GM12891 (cell line): ENCODE measurements at places on chromosomes 16 and 17.

DNA sequence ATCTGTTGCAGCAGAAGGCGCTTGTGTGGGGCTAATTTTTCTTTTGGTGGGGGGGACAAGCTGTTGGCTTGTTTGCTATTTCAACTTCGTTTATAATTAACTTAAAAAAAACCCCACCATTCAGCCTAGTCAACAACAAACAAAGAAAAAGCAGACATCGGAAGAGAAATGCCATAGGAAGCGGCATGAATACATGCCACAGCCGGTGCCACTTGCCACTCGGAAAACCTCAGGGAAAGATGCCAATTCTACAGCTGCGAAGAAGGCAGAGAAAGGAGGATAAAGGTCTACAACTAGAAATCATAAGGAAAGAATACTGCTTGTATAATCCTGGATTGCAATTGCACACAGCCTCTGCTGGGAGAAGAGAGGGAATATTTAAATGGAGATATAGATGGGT, 254.4 kb upstream of the PMFBP1 start:
- no peak for DNase-seq

DNA sequence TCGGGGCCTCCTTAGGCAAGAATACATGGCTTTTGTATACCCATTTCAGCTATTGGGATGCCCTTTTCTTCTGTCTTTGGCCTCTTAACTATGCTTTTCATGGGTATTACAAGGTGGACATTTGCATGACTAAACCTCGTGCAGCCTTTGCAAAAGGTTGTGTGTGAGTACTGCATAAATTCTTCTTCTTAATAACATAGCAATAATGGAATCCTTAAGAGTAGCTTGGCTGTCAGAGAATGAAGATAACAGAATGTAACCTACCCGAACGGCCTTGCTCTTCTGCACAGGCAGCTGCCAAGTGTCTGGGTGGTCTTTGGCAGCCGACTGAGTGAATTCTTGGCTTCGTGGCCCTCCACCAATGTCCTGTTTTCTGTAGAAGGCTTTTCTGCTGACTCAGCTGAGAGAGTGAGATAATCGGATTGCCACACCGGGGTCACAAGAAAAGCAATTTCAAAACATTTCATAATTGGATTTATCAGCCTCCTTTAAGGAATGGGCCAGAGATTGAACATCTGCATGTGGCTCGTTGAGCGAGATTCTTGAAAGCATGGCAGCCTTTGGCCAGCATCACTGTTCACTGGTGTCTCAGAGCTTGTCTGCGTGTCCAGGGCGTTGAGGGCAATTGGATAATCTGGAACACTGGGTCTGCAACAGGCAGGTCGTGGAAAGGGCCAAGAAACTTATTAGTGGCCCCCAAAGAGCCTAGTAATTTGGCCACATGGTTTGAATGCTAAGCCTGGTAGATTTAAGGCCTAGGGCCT, 13.4 kb downstream of the IRF8 start:
- no peak for DNase-seq

GRCh38 chr17:545156-545555, 169.5 kb downstream of the VPS53 start:
- no peak for DNase-seq

- no peak for DNase-seq
These were observed 187.8 kb downstream of the RAB11FIP4 start for GRCh38 chr17:31579265-31579664.

- DNase-seq: no peak
These were observed 166.3 kb upstream of the FOXF1 start for GRCh38 chr16:86343796-86344585.

DNA sequence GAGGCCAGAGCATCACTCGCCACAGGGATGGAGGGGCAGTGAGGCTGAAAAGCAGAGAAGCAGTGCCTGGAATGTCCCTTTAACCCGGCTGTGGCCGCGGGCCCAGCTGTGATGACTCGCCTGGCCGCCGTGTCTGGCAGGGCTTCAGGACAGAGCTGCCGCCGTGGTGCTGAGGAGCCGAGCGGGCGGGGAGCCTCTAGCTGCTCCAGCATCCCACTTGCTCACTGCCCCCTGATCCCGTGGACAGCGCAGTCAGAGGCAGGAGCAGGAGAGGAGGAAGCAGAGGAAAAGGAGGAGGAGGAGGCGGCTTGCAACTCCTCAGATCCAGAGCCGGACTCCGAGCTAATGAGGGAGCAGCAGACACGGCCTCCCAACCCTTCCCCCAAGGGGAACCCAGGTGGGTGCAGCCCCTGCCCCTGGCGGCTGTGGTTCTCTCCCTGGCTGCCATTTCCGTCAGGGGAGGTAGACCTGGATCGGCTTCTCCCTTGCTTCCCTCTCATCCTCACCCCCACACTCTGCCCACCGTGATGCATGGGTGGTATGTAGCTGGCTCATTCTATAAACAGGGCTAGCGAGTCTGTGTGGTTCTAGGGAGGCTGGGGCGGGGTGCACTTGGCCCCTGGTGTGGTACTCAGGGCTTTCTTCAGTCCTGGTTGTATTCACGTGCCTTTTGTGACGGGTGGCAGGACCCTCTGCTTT, 165.7 kb downstream of the CMIP start:
- no peak for DNase-seq

DNA sequence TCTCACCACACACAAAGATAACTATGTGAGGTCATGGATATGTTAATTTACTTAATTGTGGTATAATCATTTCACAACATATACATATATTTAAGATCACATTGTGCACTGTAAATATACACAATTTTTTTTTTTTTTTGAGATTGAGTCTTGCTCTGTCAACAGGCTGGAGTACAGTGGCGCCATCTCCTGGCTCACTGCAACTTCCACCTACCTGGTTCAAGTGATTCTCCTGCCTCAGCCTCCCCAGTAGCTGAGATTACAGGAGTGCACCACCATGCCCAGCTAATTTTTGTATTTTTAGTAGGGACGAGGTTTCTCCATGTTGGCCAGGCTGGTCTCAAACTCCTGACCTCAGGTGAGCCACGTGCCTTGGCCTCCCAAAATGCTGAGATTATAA, 11.5 kb upstream of the PRSS54 start:
- DNase-seq: no peak

GRCh38 chr16:68013440-68013839, 2.3 kb downstream of the DPEP2NB start:
- DNase-seq: no peak

DNA sequence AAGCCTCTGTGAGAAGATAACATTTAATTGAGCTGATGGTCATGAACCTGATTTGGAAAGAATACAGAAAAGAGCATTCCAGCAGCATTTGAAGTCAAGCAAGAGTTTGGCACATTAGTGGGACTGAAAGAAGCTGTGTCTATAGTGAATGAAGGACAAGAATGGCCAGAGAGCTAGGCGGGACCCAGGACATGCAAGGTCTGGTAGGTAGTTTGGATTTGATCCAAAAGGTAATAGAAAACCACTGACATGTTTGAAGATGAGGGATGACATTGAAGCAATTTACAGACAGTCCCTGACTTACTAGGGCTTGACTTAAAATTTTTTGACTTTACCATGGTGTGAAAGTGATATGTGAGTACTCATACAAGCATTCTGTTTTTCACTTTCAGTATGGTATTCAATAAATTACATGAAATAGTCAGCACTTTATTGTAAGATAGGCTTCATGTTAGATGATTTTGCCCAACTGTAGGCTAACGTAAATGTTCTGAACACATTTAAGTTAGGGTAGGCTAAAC, 7.6 kb downstream of the CYB5B start:
- DNase-seq: no peak

DNA sequence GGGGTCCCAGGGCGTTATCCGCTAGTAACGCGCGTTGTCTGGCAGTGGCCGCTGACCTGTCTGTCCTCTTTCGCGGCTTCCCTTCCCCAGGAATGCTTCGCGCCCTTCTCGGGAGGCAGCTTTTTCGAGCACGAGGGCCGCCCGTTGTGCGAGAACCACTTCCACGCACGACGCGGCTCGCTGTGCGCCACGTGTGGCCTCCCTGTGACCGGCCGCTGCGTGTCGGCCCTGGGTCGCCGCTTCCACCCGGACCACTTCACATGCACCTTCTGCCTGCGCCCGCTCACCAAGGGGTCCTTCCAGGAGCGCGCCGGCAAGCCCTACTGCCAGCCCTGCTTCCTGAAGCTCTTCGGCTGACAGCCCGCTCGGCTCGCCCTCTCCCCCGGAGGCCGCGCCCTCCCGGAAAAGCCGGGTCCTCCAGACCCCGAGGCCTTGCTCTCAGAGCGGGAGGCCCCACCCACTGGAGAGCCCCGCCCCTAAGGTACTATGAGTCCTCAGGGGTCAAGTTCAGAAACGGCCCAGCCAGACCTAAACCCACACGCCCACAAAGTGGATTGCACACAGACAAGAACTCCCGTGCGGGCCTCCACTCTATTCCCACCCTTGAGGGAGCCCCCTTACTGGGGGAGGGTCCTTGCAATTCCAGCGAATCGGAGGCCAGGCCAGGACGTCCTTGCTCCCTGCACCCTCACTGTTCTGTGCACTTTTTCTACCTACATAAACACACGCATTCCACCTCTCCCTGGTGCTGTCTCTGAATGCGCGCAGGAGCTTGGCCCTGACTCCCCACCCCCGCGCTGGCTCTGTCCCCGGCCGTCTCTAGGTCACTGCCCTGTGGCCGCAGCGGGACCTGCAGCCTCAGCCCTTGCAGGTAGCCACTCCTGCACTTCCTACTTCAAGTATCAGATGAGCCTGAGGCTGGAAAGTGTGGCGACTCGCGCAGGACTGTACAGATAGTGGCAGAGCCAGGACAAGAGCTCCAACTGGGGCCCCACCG, 5.4 kb upstream of the SLC5A2 start:
- DNase-seq: peak; percentile 64

GRCh38 chr16:85565801-85566526, 47.2 kb upstream of the GSE1 start:
- DNase-seq: no peak

GRCh38 chr16:25481636-25482035, 210.1 kb upstream of the HS3ST4 start:
- DNase-seq: no peak

GRCh38 chr16:88466175-88466862, 13.2 kb downstream of the ZFPM1 start:
- DNase-seq: peak; percentile 71

GRCh38 chr17:48023400-48024148, 14.0 kb downstream of the COPZ2 start:
- no peak for DNase-seq

DNA sequence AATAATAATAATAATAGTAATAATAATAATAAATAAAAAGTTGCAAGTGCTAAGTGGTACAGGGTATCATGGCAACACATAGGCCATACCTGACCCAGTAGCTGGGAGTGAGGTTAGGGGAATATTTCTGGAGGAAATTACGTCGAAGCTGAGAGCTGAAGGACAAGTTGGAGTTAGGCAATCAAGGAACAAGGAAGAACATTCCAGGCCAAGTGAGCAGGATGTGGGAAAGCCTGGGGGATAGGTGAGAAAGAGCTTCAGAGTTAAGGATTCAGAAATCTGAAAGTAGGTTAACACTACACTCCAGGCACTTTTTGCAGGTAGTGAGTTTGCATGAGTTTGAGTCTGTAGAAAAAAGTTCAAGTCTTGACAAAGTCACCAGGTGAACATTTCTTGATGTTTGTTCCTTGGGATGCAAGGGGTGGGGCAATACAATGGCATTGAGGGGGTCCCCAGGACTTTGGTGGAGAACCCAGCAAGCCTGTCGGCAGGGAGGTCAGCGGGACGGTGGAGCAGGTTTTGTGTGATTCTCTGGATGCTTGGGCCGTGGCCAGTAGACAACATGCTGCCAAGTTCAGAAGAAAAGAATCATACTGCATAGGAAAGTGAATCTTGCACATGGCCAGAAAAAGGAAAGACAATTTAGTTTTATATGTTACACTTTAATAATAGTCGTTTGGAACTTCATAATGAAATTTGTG, 27.7 kb upstream of the MPHOSPH6 start:
- no peak for DNase-seq

DNA sequence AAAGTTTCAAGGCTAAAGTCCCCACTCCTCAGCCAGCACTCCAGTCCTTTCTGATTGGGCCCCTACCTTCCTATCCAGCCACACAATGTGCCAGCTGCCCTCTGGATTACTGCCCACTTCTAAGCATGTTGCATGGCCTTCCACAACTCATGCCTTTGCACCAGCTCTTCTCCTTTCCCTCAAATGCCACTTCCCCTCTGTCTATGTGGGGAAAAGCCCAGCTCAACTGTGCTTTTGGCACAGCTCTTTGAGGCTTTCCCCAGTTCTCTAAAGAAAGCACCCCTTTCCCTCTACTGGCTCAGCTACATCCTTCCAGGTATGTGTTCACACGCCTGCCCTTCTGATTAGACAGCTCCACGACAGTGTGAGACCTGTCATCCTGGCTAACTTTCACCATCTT, 18.5 kb downstream of the GTF3C1 start:
- DNase-seq: no peak

GRCh38 chr17:68260051-68260762, 12.4 kb downstream of the AMZ2 start:
- DNase-seq: no peak
